ENCODE measurements at places on chromosomes 7 and 10. TPM values are rescaled to one million over a fixed set of nuclear protein-coding genes. Genes with fewer than 3 reads are reported as not detected.

GRCh38 chr10:57788117-57788516 lies 479.6 kb downstream of the IPMK start:
- no peak overlapping the region for H3K4me3 ChIP-seq
- no peak overlapping the region for H3K27ac ChIP-seq
- no peaks in the 10 kb centered on the region for H3K4me1 ChIP-seq

- H3K4me3 ChIP-seq: no peak overlapping the region
- H3K4me1 ChIP-seq: no peaks in the 10 kb centered on the region
- no peak overlapping the region for H3K27ac ChIP-seq
Observed at GRCh38 chr7:39535064-39535463, 31.1 kb upstream of the YAE1 start.

DNA sequence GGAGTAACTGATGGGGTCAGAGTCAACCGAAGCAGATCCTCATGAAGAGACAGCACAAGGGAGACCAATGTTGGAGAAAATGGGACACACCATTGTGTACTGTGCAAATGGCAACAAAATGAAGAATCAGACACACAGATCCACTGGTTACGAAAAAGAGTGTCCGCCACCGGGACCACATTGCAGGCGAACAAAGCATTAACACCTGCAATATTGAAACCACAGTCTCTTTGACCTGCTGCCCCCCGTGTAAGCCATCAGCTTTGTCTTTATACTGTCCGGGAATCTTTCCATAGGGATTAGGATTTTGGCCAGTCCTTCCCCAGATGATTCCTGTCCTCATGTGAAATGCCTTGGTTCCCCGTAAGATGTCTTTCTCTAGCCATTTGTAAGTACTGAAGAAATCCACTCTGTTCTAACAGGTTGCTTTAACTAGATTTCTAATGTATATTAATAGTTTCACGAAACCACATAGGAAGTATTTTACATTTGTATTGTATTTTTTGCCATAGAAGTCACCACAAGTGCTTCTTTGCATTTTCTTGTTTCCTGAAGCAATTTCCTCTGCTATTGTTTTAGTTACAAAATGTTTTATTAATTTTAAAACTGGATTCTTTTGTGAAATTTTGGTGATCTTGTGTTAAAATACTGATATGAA lies 140.8 kb upstream of the NFE2L3 start:
- H3K4me1 ChIP-seq: no peaks in the 10 kb centered on the region
- H3K36me3 ChIP-seq: no peaks in the 10 kb centered on the region
- no peak for DNase-seq
- no peak overlapping the region for H3K27ac ChIP-seq

The SLC25A40 gene
- total RNA-seq: 27.0 TPM

DNA sequence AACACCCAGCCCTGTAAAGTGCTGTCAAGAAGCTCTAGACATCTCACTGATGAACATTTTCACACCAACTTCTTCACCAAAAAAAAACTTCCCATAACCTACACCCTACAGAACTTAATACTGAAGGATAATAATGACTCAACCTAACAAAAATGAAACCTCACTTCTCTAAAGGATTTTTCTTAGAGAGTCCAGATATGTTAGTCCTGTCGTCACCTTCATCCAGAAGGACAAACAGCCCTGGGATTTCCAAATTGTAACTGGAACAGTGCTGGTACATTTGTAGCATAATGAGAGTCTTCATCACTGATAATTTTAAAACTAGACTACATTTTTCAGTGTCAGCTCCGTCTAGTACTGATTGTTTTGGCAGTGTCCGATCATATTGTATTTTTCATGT lies 528.6 kb upstream of the CELF2 start:
- H3K27ac ChIP-seq: no peak overlapping the region
- no peak overlapping the region for H3K4me3 ChIP-seq
- H3K4me1 ChIP-seq: no peaks in the 10 kb centered on the region
- DNase-seq: no peak

The JAKMIP3 gene
- 1.7 TPM for total RNA-seq

DNA sequence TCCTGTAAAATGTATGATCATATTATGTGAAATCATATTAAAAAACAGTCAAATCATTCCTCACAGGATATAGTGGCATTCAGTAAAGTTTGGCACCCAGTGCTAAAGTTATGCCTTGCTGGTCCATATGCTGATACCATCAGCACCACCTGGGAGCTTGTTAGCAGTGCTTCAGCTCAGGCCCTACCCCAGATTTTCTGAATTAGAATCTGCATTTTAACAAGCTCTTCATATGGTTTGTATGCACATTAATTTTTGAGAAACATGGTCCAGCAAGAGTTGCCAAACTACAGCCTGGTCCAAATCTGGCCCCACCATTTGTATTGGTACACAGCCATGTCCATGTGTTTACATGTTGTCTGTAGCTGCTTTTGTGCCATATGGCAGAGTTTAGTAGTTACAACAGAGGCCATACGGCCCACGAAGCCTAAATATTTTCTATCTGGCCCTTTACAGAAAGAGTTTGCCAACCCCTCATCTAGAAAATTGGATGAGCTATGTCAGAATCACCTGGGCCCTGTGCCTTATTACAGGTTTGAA lies 30.1 kb downstream of the RAB18 start:
- no peak overlapping the region for H3K4me3 ChIP-seq
- no peak overlapping the region for H3K27ac ChIP-seq
- peaks cover 46% of the 10 kb centered on the region for H3K36me3 ChIP-seq
- H3K4me1 ChIP-seq: peaks cover 27% of the 10 kb centered on the region

The METTL27 gene
- total RNA-seq: 0.44 TPM

The OR2AE1 gene
- not detected for total RNA-seq

DNA sequence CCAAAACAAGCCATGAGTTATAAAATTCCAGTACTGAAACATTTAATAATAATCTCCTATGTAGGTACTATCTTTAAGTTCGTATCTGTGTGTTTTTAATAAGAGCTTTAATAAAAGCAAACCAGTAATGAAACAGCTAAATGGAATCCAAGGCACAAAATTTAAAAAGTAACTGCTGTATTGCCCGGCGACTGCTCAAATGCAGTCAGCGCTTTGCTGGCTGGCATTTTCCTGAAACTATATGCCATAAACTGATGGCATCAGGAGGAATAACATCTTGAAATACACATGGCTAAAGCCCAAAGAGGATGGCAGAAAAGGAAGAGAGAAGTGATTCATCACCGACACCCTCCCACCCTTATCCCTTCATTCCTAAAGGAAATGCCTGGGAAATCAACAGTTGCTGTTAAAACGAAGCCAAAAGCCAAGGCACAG lies 133.1 kb downstream of the CUBN start:
- peak overlapping the region; percentile 20 for H3K4me3 ChIP-seq
- H3K4me1 ChIP-seq: peaks cover 43% of the 10 kb centered on the region
- no peak for DNase-seq

The IKZF1 gene
- total RNA-seq: 2.1 TPM

The KIAA1549 gene
- 2.1 TPM for total RNA-seq

- H3K27me3 ChIP-seq: no peaks in the 10 kb centered on the region
- no peak for DNase-seq
- H3K4me1 ChIP-seq: peaks cover 31% of the 10 kb centered on the region
- H3K36me3 ChIP-seq: no peaks in the 10 kb centered on the region
Observed at GRCh38 chr7:70693321-70693685, 438.6 kb upstream of the GALNT17 start.

- DNase-seq: no peak
- H3K27me3 ChIP-seq: no peaks in the 10 kb centered on the region
- H3K27ac ChIP-seq: no peak overlapping the region
- no peaks in the 10 kb centered on the region for H3K4me1 ChIP-seq
- no peak overlapping the region for H3K4me3 ChIP-seq
Observed at GRCh38 chr10:60677531-60678129, 100.6 kb upstream of the CDK1 start.

- H3K27me3 ChIP-seq: no peaks in the 10 kb centered on the region
- H3K27ac ChIP-seq: no peak overlapping the region
- H3K4me3 ChIP-seq: no peak overlapping the region
- no peak for DNase-seq
- H3K36me3 ChIP-seq: no peaks in the 10 kb centered on the region
Observed at GRCh38 chr7:90511776-90512175, 42.3 kb downstream of the PTTG1IP2 start.

GRCh38 chr7:115276791-115277190 lies 354.9 kb downstream of the MDFIC start:
- no peaks in the 10 kb centered on the region for H3K27me3 ChIP-seq
- DNase-seq: no peak
- no peak overlapping the region for H3K27ac ChIP-seq
- no peaks in the 10 kb centered on the region for H3K36me3 ChIP-seq
- H3K4me1 ChIP-seq: no peaks in the 10 kb centered on the region

DNA sequence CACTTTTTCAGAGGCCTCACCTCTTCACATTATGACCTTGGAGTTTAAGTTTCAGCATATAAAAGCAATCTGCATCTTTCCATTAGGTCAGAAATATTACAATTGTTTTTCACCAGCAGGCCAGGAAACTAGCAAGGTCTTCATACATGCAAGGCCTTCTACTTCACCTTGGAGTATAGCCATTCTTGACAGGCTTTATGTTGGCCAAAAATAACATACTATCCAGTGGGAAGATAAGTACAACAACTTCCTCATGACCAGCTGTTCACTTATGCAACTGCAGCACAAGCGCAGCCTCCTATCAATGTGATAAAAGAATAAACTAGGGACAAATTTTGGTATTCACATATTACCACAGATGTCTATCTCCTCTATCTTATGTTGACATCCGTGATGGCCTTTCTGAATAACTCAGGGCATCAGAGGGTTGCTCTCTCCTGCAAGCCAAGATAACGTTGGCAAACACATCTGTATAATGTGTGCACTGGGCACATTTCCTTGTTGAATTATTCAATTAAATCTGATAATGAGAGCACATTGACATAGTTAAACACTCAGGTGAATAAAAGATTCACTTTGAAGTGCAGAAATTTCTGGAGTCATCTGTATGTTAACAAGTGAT lies 239.8 kb downstream of the FZD1 start:
- no peak overlapping the region for H3K4me3 ChIP-seq
- no peak for DNase-seq
- no peaks in the 10 kb centered on the region for H3K27me3 ChIP-seq
- no peak overlapping the region for H3K27ac ChIP-seq

GRCh38 chr7:155391414-155391813 lies 66.5 kb upstream of the EN2 start:
- H3K27me3 ChIP-seq: peaks cover 97% of the 10 kb centered on the region
- no peaks in the 10 kb centered on the region for H3K36me3 ChIP-seq
- no peak for DNase-seq

DNA sequence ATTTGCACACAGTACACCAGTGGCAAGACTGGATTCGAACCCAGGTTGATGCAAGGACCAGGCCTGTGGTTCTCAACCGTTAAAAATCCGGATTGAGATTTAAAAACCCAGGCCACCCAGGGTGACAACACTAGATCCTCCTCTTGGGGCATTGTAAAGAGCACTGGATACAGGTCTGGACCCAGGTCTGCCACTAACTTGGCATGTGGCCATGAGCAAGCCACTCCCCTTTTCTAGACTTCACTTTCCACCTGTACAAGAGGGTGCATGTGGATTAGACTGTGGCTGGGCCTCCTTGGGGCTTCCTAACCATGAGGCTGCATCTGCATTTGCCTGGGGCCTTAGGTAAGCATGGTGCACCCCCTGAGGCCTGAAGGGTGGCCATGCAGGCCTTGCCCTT lies 21.7 kb upstream of the SLC29A3 start:
- H3K27me3 ChIP-seq: no peaks in the 10 kb centered on the region
- no peak for DNase-seq
- no peak overlapping the region for H3K4me3 ChIP-seq
- no peaks in the 10 kb centered on the region for H3K4me1 ChIP-seq
- H3K27ac ChIP-seq: no peak overlapping the region

The ABCB8 gene
- 28.3 TPM for total RNA-seq

The SGCE gene
- 20.1 TPM for total RNA-seq

Data from left ventricle myocardium inferior (tissue), 1 donor.